Fibroblast of lung (primary cell): ENCODE measurements at places on chromosomes 5 and 9. TPM values are rescaled to one million over a fixed set of nuclear protein-coding genes. Genes with fewer than 3 reads are reported as not detected.

DNA sequence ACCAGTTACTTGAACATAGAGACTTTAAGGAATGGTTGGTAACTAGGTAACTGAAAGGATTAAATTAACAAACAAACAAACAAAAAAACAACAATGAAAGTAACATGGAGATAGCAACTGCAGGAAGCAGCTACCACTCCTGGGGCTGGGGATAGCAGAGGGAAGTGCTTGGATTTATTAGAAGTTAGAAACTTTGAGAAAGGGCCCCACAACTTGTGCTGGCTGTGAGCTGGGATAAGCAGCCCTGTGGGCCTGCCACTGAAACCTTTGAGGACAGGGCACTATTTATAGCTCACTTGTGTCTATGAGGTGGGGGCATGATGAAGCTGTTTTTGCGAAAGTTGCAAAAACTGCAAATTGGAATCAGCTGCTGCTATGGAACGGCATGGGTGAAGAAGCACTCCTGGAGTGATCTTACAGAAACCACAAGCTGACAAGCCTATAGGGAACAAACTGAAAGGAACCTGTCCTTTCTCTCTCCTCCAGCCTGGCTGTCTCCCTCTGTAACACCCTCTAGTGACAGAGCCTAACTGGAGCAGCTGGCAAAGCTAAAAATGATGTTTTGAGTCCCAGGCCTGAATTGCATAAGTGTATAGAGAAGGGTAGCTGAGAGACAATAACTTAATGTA lies 91.4 kb upstream of the RANBP6 start:
- peak; percentile 34 for DNase-seq
- no peaks in the 10 kb centered on the region for H3K4me1 ChIP-seq
- no peaks in the 10 kb centered on the region for H3K27me3 ChIP-seq
- no peak overlapping the region for H3K4me3 ChIP-seq
- H3K36me3 ChIP-seq, result no peaks in the 10 kb centered on the region

DNA sequence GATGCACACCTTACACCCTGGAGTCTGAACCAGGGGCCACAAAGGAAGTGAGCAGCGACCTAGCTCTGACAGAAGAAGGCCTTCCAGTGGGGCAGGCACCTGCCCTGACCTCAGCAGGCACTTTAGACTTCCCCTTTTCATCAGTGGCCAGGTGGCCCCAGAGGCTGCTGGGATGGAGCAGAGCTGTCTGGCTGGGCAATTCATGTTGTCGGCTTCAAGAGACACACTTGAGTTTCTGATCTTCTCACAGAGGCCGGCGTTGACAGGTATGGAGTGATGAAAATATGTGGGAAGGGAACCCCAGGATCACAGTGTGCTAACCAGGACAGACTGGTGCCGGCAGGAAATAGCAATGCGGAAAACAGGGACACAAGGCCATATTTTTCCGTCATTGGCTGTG lies 375.5 kb downstream of the CTNND2 start:
- no peak overlapping the region for H3K27ac ChIP-seq
- no peaks in the 10 kb centered on the region for H3K36me3 ChIP-seq
- no peak overlapping the region for H3K4me3 ChIP-seq
- H3K27me3 ChIP-seq, result no peaks in the 10 kb centered on the region
- H3K4me1 ChIP-seq, result no peaks in the 10 kb centered on the region

DNA sequence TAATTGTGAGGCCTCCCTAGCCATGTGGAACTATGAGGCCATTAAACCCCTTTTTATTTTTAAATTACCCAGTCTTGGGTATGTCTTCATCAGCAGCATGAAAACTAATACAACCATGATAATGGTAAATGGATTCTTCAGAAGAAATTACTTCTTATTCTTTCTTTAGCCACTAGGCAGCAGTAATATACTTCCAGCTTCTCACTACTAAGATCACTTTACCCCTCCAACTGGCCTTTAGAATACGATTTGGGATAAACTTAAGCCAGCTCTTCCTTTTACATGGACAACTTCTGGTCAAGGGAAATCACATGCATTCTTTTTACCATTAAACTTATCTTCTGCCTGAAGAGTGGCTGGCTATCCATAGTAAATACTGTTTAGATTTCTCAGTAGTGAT lies 355.4 kb downstream of the MAN2A1 start:
- H3K36me3 ChIP-seq, result no peaks in the 10 kb centered on the region
- H3K4me3 ChIP-seq, result no peak overlapping the region
- H3K27me3 ChIP-seq, result no peaks in the 10 kb centered on the region
- H3K27ac ChIP-seq, result no peak overlapping the region

Gene S1PR3
- 20.5 and 23.1 TPM in 2 replicates for total RNA-seq

GRCh38 chr5:126499853-126500342 lies 76.7 kb downstream of the GRAMD2B start:
- no peaks in the 10 kb centered on the region for H3K36me3 ChIP-seq
- no peaks in the 10 kb centered on the region for H3K27me3 ChIP-seq
- H3K4me1 ChIP-seq, result peaks cover 4% of the 10 kb centered on the region
- no peak overlapping the region for H3K27ac ChIP-seq

DNA sequence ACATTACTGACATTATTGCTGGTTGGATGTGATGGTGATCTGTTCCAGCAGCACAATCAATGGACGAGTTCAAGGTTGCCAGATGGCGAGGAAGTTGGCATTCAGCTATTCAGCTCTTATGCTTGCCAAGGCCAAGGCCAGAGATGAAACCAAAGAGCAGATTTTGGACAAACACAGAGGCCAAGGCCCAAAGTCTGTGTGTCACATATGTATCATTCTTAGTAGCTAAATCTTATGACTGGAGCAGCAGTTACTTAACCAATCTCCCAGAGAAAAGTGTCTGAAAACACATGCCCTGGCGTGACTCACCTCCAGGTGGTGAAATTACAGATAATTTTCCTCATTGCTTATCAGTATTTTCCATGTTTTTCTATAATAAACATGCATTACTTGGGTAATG lies 189.0 kb upstream of the EGFLAM start:
- H3K4me1 ChIP-seq, result no peaks in the 10 kb centered on the region
- H3K36me3 ChIP-seq, result no peaks in the 10 kb centered on the region
- no peaks in the 10 kb centered on the region for H3K27me3 ChIP-seq

- no peak overlapping the region for H3K4me3 ChIP-seq
- H3K27me3 ChIP-seq, result no peaks in the 10 kb centered on the region
- no peak for DNase-seq
- no peak overlapping the region for H3K27ac ChIP-seq
Observed at GRCh38 chr5:167348980-167349379, 942.5 kb upstream of the WWC1 start.

Gene HRCT1
- total RNA-seq, result 0.26 and 1.2 TPM in 2 replicates
